ENCODE measurements at places on chromosomes 11 and 22.
A peak's percentile ranks its signal among the peaks of the same experiment; 100 is the strongest.

DNA sequence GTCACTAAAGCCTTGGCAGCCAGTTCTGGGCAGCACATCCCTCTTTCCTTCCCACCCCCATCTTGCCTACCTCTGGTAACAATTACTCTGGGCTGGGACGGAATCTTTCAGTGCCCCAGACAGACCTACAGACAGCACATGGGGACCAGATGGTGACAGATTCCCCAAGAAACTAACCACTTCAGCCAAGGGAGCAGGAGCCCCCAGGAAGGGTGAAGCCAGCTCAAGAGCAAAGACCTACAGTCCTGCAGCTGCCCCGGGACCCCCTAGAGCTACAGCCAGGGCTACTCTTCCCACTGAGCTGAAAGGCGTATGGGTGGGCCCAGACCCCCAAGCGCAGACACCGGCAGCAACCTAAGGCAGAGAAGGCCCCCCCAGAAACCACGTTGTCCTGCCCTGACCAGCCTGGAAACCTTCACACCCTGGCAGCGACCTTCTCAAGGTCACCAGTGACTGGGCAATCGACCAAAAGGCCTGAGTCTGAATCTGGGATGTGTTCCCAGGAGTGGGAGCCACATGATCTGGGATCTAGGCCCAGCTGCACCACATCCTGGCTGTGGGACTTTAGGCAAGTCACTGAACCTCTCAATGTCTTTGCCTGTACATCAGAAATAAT lies 65.8 kb downstream of the LRRC32 start:
- peak; percentile 55 for DNase-seq

DNA sequence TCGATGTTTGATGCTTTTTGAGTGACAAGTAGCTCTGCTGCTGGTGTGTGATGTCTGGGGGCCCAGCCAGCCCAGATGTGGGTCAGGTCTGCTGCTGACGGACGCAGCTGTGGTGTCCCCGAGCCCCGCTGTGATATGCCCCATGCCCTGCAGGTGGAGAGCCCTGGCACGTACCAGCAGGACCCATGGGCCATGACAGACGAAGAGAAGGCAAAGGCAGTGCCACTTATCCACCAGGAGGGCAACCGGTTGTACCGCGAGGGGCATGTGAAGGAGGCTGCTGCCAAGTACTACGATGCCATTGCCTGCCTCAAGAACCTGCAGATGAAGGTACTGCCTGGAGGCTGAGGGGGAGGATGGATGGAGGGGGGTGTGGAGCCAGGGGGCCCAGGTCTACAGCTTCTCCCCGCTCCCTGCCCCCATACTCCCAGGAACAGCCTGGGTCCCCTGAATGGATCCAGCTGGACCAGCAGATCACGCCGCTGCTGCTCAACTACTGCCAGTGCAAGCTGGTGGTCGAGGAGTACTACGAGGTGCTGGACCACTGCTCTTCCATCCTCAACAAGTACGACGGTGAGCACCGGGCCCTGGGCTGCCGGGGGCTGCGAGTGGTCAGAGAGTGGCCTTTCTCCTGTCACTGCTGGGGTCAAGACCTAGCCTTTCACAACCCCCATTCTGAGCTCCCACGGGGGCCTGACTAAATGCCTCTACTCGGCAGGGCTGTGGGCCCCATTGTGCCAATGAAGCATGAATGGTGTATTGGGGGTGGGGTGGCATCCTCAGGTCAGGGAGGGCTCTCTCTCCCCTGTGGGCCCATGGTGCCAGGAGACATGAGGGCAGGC lies 7.3 kb downstream of the AIP start:
- no peak for DNase-seq

DNA sequence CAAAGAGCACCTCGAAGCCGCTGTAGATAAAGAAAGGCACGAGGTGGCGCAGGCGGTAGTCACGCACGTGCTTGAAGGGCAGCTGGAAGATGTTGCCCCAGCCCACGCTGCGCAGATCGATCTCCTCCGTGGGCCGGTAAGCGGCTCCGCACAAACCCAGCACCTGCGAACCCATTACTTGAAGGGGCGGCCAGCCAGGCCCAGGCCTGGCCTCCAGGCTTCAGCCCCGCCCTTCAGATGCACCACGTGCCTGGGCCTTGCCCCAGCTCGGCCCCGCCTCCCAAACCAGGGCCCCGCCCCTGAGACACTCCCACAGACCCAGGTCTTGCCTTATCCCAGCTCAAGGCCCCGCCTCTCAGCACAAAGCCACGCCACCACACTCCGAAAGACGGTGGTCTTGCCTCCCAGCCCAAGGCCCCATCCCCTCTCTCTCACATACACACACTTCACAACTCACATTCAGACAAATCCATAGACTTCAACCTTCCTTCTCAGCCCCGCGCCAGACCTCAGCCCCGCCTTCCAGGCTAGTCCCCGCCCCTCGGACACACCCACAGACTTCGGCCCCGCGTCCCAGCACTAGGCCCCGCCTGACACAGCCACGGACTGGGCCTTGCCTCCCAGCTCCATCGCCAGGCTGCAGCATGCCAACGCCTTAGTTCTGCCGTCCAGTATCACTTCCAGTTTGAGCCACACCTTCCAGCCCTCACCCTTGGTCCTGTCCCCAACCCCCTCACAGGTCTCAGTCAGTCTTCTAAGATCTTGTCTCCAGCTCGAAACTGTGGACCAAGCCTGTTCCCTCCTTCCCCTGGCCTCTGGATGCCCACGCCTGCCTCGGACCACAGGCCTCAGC lies 7.0 kb downstream of the UNC93B1 start:
- peak; percentile 59 for DNase-seq

DNA sequence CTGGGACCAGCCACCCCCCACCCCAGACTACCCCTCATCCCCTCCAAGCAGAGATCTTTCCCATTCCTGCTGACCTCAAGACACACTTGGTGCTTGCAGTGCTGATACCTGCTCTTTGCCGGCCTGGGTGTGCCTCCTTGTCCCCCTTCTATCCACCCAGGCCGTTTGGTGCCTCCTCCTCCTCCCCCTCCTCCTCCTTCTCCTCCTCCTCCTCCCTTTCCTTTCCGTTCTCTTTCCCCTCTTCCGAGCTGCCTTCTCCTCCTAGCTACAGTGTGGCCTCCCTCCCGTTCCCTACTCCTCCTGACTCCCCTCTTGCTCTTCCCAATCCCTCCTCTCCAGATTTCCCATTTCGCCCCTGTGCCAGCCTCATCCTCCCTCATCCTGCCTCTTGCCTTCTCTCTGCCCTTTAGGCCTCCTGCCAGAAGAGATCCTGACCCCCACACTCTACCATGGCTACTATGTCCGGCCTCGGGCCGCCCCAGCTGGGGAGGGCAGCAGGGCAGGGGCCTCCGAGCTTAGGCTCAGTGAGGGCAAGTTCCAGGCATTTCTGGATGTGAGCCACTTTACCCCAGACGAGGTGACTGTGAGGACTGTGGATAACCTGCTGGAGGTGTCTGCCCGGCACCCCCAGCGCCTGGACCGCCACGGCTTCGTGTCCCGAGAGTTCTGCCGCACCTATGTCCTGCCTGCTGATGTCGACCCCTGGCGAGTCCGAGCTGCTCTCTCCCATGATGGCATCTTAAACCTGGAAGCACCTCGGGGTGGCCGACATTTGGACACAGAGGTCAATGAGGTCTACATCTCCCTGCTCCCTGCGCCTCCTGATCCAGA lies 712 bp downstream of the HSPB2 start:
- DNase-seq = no peak

GRCh38 chr11:66454247-66454646 lies 12.5 kb upstream of the PELI3 start:
- peak; percentile 25 for DNase-seq

DNA sequence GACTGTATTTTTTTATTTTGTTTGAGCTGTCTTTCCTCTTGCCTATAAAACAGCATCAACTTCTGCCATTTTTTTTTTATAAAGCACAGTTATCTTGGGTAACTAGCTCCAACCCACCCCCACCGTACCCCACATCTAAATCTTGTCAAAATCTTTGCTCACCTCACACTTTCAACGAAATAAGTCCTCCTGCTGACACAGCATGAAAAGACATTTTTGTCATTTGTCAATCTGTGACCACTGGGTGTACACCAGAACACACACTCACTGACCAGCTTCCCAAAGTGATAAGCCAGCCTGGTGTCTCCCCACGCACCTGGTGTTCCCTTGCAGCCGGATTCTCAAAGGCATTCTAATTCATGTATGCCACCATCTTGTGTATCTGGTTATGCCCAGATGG lies 1.7 kb upstream of the TECTA start:
- DNase-seq = no peak

GRCh38 chr22:27805841-27806240 lies 4.3 kb upstream of the MN1 start:
- DNase-seq = no peak

GRCh38 chr22:49991167-49991566 lies 21.4 kb downstream of the IL17REL start:
- DNase-seq = no peak

DNA sequence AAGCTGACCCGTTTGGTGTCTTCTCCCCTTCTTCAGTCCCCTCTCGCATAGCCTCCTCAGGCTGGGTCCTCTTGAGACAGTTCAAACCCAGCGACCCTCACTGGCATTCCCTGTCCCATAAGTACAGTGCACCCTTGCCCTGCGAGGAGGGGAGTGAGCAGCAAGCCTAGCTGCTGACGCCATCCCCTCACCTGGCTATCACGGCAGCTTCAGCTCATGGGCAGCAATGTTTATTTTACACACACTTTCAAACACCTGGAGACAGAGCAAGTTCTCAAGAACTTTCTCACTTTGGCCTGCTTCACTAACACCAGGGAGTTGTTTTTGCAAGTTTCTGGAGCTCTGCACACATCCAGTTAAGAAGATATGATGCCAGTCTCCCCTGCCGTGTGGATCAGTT lies 189.6 kb upstream of the E2F8 start:
- no peak for DNase-seq
